ENCODE measurements at places on chromosomes 12 and 14.

GRCh38 chr14:38723959-38724358, 379.1 kb downstream of the SEC23A start:
- DNase-seq, result no peak

- DNase-seq, result no peak
Observed at GRCh38 chr14:35958499-35958898, 132.4 kb downstream of the BRMS1L start.

DNA sequence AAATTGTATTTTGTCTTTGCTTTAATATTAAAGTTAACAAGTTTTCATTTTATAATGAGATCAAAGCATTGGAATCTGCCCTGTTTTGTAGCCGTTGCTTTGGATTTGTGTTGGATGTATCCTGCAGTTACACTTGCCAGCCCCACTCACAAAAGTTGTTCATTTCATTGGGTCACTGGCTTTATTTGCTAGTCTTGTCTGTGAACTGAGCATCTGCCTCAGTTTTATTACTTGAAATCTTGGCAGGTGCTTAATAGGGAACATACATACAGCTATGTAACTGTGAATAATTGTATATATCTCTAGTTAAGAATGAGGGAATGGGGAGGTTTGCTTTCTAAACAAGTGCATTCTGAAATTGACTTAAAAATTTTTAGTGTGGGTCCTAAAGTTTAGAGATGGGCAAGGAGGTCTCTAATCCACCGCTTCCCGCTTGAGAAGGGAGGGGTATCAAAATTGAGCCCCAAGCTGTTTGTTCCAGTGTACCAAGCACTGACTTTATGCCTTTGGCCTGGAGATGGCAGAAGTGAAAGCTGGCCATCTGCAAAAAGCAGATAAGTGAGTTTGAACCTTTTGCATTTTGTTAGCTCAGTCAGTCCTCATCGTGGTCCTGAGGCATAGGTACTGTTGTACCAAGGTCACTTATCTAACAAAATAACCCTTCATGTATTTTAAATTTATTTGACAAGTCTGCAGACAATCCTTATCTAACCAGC, 9.3 kb downstream of the EIF5 start:
- DNase-seq, result no peak

- no peak for DNase-seq
Observed at GRCh38 chr12:63816031-63816430, 28.5 kb upstream of the SRGAP1 start.

DNA sequence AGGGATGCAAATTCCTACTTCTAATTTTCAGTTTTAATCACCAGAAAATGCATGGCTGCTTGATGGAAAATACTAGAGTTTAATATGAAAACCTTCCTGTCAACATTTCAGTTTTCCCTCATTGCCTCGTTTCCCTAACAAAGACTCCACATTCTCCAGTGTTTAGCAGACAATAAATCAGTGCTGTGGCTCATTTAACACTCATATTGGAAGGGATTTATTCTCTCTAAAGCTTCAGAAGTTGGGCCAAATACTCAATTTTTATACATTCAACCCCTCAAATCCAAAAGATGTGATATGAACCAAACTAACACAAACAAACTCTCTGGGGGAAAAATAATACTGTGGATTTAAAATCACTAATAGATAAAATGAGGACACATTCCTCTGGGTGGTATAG, 482.5 kb downstream of the FLRT2 start:
- DNase-seq, result no peak

DNA sequence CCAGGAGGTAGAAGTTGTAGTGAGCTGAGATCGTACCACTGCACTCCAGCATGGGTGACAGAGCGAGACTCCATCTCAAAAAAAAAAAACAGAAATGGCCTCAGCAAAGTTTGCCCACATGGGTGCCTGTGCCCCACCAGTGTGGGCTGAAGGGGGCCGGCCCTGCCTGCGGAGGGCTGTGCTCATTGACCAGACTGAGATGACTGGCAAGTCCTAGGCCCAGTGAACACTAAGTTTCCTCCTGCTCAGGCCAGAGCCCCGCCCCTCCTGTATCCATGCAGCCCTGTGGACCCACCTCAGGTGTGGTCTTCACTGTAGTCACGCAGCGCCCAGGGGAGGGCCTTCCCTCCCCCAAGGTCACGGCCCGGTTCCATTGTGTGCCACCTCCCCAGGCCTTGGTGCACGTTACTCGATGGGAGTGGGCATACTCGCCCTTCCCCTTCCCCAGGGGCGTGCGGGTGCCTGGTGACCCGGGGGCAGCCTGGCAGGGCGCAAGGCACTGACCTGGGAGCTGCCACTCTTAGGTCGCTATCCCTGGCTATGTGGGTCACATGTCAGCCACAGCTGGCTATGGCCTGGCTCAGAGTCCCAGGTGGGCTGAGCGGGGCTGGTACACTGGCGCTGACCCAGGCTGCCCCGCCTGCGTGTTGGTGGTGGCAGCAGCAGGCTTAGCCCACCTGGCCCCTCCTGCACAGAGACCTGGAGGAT, 16.1 kb downstream of the INF2 start:
- DNase-seq, result no peak

All from stimulated activated CD4-positive, alpha-beta T cell treated with anti-CD3 and anti-CD28 coated beads, Interleukin-4, amount 100 ng/mL, for 1 hour (primary cell).